ENCODE measurements at places on chromosomes 11 and 22.

GRCh38 chr22:17943533-17944249, 80.7 kb downstream of the MICAL3 start:
- DNase-seq, result no peak

DNA sequence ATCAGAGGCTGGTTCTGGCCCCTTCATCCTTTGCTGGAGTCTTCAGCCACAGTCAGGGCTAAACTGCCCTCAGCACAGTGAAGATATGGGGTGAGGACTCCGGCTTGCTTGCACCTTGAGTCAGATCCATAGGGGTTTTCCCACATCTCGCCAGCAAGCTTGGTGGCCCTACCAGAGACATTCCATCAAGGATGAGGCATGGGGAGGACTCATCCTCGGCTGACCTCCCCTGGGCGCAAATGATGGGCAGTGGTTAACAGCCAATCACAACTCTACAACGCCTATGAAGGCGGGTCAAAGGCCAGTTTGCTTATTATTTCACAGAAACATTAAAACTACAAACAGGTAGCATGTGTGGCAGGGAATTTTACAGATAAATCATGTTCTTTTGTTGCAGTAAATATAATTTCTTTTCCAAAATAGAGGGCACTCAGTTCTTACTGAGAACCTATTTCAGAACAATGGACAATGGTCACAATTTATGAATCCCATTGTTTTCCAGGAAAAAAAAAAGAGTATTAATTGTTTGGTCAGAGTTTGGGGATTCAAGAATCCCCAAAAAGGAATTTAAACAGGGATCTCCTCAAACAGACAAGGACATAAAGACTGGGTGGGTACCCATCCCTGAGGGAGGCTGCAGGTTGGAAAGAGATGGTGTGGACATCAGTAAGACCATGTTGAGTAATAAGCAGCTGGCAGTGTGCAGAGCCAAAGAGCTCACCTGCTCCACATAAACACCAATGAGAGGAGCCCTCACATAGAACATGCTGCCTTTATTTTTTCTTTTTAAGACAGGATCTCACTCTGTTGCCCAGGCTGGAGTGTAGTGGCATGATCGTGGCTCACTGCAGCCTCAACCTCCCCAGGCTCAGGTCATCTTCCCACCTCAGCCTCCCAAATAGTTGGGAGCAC, 14.8 kb downstream of the PLAAT3 start:
- no peak for DNase-seq

DNA sequence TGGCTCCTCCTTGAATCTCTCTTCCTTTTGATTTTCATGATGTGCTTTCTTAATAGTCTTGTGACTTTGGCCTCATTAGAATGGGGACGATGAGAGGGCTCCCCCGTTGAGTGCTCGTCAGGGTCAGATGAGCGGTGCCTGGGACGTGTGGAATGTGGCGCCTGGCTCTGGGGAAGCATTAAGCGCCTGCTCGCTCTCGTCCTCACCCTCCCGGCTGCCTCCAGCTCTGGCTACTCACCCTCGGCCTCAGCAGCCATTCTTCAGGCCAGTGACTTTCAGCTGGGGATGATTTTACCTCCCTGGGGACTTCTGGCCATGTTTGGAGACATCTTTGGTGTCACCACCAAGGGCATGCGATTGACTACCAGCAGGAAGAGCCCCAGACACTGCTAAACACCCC, 69.7 kb downstream of the RPS6KA4 start:
- no peak for DNase-seq

DNA sequence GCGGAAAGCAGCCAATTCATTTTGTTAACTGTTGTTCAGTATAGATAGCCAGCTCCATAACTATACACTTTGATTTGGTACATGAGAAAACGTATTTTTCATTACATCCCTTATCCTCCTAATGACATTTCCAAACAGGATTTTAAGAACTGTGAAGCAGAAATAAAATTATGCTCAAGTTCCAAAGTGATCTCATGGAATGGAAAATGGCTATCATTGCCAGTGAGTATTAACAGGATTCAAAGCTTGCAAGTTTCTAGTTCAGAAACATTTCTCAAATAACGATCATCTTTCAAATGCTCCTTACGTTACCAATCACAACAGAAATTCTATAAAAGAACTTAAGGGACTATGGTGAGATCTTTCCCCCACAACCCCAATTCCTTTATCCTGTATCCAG, 53.7 kb downstream of the CADM1 start:
- DNase-seq, result no peak

Data from left lobe of liver (tissue), 2 donors.